ENCODE measurements at places on chromosomes 5 and 9.

DNA sequence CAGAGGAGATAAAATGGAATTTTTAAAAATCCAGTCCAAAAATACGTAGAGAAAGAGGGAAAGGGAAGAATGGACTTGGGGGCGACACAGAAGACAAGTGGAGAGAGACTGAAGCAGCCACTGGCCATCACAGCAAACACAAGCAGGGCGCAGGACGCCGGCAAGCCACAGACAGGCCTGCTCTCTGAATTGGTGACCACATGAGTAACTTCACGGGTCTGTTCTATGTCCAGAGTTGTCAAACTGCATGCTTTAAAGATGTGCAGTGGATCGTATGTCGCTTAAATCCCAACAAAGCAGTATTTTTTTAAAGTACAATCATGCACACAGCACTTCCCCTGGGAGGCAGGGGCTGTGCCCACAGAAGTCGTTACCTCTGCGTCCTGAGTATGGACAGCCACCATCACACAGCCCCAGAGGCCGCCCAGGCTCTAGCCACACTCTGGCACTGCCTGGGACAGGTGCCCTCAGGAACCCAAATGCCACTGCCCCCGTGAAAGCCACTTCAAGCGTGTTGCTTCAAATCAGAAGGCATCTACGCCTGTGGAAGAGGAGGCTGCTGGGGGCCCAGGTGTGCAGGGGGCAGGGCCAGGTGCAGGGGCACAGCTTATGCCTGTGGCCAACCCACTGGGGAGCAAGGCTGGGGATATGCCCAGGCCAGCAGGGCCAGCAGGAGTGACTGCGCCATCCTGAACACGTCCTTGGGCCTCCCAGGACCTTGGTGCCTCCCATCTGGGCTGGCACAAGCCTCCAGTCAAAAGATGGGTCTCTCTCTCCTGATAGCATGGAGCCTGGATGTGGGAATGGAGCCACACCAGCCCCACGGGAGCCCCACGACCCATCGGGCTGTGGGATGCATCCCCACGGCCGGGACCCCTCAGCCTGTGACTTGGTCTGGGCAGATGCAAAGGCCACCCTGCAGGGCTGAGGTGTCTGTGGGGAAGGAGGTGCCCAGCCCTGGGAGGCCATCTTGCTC lies 5.9 kb upstream of the LRRC14B start:
- DNase-seq, result no peak

DNA sequence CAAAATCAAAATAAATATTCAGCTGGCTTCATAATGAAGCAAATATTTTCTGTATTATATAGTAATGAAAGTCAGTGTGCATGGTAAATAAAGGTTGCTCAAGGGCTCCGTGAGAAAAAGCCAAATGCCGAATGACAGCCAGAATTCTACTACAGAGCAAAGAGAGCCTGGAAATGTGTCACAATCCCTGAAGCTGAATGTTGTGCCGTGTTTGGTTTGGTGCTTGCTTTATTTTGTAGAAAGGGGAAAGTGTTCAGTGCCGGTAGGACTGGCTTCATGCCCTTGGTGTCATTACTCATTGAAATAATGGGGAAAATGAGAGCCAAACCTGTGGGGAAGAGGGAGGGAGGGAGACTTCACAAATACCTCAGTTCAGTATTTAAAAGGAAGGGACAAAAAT lies 26.8 kb upstream of the ADAMTSL1 start:
- no peak for DNase-seq

GRCh38 chr5:66713998-66714397 lies 117.8 kb downstream of the MAST4 start:
- no peak for DNase-seq

- DNase-seq, result no peak
Observed at GRCh38 chr9:134509281-134509680, 132.3 kb upstream of the COL5A1 start.

GRCh38 chr5:111227801-111228200 lies 3.6 kb downstream of the CAMK4 start:
- DNase-seq, result no peak

DNA sequence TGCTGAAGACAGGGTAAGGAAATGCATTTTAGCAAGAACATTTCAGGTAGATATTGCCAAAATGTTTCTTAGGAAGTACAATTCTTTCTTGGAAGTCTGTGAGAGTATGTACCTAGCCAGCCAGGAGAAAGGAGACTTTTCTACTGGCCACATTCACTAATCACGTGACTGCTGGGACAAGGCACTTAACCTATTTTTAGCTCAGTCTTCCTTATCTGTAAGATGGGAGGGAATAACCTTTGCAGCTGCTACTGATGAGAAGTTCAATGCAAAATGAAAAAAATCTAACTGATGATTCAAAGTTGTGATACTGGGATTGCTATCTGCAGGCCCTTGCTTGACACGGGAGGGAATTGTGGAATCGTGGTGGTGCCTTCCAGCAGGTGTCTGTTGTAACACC lies 42.6 kb upstream of the SLC28A3 start:
- DNase-seq, result no peak

DNA sequence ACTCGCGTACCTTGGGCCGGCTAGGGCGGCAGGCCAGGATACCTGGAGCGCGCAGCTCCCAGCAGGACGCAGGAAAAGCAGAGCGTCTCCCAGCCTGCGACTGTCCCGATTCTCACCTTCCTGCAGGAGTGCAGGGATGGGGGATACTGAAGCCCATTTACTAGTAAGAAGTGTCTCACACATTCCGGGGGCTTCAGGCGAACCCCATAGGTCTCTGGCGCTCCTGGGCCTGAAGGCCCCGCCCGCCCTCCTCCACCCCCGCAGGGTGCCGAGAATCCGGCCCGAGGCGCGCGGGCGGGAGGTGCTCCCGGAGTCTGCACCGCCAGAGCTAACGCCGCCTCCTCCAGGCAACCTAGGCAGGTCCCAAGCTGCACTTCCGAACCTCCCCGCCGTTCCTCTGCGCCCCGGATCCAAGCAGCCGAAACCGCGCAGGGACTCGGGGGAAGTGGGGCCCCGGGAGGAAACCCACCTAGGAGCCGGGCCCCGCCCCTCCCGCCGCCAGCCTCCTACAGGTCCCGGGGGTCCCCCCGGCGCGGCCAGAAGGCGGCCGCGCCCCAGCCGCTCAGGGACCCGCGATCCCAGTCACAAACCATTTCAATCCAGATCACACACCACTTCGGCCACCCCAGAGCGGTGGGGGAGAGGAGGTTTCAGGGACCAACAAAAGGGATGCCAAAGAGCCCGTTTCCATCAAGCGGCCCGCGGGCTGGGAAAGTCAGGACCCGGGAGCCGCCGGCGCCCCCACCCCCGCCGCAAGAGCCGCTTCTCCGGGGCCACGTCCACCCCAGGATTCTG lies 1.2 kb downstream of the ROR2 start:
- DNase-seq, result no peak

- DNase-seq, result no peak
Observed at GRCh38 chr9:73215249-73215648, 63.6 kb downstream of the ANXA1 start.

- no peak for DNase-seq
Observed at GRCh38 chr5:135490245-135491037, 38.3 kb upstream of the TIFAB start.

DNA sequence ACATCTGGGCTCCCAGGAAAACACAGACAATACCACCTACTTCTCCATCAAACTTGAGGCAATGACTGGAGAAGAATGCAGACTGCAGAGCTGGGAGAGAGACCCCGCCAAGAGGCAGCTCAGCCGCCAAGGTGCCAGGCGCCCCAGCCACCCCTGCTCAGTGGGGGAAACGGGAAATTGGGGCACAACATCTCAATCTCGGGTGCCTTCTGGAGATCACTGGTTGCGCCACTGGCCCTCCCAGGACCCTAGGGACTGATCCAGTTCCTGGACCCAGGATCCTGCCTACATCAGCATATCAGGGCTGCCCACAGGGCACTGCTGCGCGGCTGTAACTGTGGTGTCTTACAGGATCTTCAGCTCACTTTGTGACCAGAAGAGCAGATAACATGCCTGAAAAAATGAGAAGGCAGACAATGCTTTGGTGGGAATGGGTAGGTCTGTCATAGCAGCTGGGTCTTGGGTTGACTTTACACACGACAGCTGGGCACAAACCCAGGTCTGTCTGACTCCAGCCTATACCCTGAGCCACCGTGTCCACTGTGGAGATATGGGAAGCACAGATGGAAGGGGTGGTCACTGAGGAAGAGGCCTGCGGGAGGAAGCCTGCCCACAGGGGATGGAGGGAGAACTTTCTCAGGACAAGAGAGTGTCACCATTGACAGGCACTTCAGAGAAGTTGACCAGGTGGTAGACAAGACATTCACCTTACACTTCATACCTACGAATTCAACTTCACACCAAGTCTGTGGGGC lies 135.2 kb upstream of the RAPGEF1 start:
- DNase-seq, result no peak

DNA sequence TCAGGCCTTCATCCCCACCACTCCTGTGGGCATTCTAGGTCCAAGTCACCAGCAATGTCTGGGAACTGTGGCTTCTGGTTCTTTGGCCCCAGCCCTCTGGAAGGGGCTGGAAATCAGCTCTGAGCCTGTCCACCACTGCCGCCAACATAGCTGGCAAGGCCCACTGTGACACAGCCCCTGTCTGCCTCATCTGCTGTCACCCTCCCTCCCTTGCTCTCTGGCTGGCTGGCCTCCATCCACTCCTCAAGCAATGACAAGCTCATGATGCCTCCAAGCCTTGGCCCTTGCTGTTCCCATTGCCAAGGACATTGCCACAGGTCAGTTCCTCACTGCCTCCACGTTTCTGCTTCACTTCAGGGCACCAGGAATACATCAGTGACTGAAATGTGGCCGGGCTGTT lies 93.7 kb downstream of the LHX2 start:
- no peak for DNase-seq

GRCh38 chr9:122220673-122221182 lies 8.0 kb downstream of the LHX6 start:
- no peak for DNase-seq

- no peak for DNase-seq
Observed at GRCh38 chr5:126508962-126509279, 85.7 kb downstream of the GRAMD2B start.

DNA sequence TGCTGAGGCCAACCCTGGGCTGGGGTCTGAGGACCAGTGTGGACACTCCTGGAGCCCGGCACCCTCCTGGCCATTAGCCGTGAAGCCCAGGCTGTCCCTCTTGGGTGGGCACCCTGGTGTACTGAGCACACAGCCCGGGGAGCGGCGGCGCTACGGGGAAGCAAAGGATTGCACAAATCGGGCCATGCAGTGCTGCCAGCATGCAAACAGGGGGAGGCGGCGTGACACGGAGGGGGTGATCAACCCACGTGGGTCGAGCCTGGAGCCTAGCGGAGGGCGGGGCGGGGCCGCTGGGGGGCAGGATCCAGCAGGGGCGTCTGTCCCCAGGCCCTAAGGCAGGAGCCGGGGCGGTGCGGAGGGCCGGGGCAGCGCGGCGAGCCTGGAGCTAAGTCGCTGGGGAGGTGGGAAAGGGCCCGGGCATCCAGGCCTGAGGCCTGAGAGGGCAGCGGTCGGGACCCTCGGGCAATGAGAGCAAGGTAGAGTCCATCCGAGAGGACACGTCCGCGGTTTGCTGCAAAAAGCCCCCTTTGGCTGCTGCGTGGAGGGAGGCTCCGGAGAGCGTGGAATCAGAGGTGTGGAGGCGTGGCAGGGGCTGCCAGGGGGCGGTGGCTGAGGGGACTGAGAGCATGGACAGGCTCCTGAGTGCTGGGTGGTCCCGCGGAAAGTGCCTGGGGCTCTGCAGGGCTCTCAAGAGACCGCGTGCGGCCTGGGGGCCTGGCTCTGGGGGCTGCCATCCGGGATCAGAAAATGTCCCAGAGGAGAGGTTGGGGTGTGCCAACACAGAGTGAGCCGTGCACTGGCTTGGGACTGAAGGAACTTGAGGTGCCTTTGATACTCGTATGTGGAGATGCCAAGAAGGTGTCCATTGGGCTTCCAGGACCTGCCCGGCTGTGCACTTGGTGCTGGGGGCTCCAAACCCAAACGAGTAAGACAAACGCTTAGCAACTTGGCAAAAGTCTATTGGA lies 94.2 kb downstream of the BARX1 start:
- DNase-seq, result no peak

- no peak for DNase-seq
Observed at GRCh38 chr5:179267671-179268083, 77.6 kb downstream of the ADAMTS2 start.

DNA sequence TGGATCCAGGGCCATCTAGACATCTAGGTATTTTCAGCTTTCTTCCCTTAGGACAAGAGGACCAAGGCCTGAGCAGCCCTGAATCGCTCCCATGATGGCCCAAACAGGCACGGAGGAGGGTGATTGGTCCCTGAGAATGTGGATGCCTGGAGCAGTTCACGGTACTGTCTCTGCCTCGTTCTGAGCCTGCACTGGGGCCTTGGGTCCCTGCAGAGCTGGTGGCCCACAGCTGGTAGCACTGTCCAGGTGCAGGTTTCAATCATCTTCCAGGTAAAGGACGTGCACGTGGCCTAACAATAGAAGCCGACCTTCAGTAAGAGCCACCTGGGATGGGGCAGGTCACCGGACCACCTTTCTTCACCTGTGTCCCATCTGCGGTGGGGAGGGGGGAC lies 19.4 kb upstream of the FCN1 start:
- no peak for DNase-seq

GRCh38 chr9:71268871-71269635 lies 147.6 kb upstream of the TRPM3 start:
- no peak for DNase-seq

GRCh38 chr9:79377339-79377855 lies 194.4 kb upstream of the TLE4 start:
- no peak for DNase-seq

DNA sequence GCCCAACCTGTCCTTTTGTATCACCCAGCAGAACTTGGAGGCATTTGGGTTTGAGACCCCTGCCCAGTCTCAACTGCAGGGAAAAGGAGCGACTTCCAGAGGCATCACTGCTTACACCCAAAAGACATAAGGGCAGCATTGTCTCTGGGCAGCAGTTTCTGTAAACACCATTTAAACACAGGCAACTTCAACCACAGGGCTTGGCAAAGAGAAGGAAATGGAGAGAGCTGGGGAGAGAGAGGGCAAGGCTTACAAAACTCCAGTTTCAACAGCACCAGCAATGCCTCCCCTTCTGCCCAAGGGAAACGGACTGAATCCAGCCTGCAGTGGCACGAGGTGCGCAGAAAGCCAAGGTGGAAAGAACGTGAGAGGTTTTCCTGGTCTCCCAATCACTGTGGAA lies 147.6 kb downstream of the ROR2 start:
- no peak for DNase-seq

DNA sequence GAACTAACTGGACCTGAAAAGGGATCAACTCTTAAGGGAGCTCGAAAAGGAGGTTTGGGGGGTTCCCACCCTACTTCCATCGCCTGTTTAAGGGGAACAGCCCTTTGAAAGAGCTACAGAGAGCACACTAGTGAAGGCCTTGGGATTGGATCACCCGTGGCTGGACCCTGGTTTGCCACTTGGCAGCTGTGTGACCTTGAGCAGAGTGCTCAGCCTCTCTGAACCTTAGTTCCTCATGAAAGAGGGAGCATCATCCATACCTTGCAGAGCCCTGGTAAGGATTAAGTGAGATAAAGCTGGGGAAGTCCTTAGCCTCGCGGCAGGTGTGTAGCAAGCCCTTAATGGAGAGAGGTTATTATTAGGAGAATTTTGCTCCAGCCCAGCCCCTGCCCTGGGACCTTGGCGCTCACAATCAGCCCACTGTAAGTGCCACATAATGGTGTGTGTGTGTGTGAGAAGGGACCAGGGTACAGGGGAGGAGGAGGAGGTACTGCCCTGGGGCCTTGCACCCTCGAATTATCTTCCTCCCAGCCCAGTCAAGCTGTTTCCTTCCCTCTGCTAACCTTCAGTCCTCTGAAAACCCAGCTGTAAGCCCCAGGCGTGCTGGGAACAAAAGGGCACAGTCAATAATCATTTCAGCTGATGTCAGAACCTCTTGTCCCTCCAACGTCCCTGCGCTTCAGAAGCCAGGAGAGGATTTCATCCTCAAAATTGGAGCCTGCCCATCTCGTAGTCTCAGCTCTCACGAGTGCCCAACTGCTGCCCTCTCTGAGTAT lies 42.9 kb downstream of the FOXI1 start:
- no peak for DNase-seq

- no peak for DNase-seq
Observed at GRCh38 chr5:143051244-143052058, 281.3 kb downstream of the ARHGAP26 start.
